ENCODE measurements at places on chromosomes 16 and 17.
A peak's percentile ranks its signal among the peaks of the same experiment; 100 is the strongest.

GRCh38 chr16:87457709-87458423 is 35.0 kb downstream of the ZCCHC14 start:
- DNase-seq = no peak

GRCh38 chr16:86895606-86896005 is 317.3 kb downstream of the FOXL1 start:
- DNase-seq = no peak

GRCh38 chr16:19540241-19540970 is 15.1 kb upstream of the VPS35L start:
- DNase-seq = no peak

DNA sequence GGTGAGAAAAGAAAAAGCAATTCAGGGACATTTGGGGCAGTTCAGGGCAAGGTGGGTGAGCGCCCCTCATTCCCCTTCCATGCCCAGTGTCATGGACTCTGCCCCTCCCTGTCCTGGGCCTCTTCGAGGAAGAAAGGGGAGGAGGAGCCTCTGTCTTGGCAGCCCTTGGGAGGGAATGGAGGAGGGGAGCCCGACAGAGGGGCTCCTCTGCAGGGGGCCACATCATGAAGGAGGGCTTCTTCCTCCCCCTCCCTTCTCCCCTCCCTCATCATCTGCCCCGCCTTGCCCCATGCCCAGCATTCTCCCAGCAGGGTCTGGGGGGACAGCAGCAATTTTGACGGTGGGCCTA is 33.2 kb upstream of the TAC4 start:
- no peak for DNase-seq

GRCh38 chr16:56787167-56787566 is 57.2 kb downstream of the NUP93 start:
- no peak for DNase-seq

DNA sequence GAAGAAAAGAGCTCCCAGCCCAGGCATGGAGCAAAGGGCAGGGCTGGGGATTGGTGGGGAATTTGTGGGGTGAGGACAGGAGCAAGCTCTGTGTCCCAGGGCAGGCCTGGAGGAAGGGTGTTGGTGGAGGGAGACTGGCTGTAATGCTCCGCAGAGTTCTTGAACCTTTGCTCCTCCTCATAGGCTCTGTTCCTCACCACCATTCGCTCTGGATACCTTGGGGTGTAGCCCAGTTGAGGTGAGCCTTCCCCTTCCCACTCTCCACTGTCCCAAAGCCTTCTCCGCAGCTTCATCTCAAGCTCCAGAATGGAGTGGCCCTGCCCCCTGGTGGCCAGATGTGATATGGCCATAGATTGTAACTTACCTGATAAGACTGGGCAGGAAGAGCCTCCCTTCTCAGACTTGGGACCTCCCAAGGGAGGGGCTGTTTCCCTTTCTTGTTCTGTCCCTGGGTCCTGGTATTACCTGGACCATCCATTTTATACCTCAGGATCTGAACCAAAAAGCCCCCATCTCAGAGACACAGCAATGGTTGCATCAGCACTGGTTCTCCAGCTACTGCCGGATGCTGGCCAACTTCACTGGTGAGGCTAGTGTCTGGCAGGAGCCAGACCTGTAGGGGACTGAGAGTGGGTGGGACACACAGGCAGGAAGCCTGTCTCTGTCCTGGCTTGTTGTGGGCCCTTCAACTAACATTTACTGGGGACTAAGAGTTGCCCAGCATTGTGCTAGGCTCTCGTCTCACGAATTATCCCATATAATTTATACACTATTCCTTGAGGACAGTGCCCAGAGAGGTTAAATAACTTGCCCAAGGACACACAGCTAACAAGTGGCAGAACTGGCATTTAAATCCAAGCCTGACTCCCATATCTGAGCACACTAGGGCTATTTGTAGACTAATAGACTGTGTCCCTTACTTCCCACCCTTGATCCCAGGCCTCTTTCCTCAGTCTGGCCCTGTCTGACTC is 19.1 kb upstream of the STAC2 start:
- DNase-seq = peak; percentile 90

DNA sequence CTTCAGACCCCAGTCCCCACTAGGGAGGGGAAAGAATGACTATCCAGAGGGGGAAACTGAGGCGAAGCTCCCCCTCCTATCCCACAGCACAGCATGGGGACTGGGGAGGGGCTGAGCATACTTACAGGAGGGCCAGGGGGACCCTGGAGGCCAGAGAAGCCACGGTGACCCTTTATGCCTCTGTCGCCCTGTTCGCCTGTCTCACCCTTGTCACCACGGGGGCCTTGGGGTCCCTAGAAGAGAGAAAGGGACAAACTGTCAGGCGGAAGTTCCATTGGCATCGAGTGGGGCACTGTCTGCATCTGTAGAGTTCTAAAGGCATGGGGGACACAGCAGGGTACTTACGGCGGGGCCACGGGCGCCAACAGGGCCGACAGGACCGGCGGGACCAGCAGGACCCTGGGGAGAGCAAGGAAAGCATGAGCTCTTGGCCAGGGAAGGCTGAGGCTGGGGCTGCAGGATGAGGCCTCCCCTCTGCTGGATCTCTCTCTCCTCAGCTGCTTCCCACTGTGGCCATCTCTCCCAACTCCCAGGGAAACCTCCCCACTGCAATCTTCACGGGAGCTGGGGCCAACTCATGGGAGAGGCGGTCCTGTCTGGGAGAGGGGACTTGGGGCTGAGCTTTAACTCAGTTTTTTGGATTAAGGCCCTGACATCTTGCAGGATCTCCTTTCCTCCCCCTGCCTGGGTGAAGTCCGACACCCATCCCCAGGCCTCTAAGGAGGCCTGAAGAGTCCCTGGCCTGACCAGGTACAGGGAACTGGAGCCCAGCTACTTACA is 13.5 kb downstream of the COL1A1 start:
- DNase-seq = no peak

- DNase-seq = peak; percentile 46
Observed at GRCh38 chr16:49158029-49158642, 123.5 kb downstream of the CBLN1 start.

DNA sequence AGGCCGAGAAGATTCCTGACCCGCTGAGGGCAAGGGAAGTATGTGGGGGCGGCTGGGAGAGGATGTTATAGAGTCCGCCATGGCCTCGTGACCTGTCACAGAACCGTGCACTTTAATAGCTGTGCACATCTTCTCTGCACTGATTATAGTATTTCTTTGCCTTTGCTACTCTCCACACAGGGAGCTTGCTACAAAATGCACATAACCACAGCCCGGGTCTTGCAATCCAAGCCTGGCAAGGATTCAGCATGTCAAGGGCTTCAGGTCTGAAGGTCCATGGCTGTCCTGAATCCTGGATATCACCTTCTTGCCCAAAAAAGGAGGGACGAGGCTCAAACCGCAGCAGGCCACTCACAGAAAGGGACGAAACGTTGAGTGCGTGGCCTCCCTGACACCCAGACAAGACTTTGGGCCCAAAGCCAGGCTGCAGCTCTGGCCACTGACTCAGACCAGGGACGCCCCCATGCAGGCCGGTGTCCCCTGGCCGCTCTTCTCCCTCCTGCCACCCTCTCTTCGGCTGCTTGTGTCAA is 43.7 kb downstream of the USP22 start:
- no peak for DNase-seq

DNA sequence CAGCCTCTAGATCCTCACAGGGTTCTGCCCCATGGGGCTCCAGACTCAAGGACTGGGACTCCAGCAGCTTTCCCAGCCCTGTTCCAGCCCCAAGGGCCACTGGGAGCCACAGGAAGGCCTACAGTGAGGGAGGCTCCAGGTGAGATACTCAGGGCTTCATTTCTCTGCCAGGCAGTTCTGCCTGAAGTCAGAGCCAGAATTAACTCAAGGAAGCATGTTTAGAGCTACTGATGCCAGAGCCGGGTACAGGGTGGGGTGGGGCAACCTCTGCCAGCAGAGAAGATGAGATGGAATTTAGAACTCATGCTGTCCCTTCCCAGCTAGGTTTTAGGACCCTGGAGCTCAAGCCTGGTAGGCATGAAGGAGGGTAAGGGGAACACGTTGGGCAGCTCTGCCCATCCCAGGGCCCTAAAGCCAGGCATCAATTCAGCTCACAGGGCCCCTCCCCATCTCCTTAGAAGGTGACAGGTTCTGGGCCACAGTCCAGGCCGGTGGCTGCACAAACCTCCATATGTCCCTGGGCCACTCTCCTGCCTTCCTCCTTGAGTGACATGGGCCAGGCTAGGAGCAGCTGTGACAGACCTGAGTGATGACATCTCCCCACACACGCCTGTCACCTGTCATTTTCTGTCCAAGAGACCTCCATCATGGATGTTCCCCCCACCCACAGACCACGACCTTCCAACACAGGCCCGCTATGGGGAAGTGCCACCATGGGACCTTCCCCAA is 24.5 kb upstream of the SPPL2C start:
- DNase-seq = no peak
